ENCODE measurements at places on chromosomes 1 and 21. TPM values are rescaled to one million over a fixed set of nuclear protein-coding genes. Genes with fewer than 3 reads are reported as not detected.

GRCh38 chr1:41699861-41700248 lies 215.4 kb upstream of the EDN2 start:
- no peak for DNase-seq

GRCh38 chr1:244046907-244047611 lies 4.0 kb upstream of the ZBTB18 start:
- DNase-seq: no peak

Gene CLCA1
- total RNA-seq: not detected

GRCh38 chr1:53902235-53903138 lies 8.5 kb downstream of the DIO1 start:
- DNase-seq: no peak

GRCh38 chr1:3948344-3948743 lies 48.3 kb upstream of the C1orf174 start:
- no peak for DNase-seq

Gene GPR61
- total RNA-seq: 0.71 TPM

Gene DNALI1
- total RNA-seq: 36.5 TPM

Gene SLC5A9
- not detected for total RNA-seq

DNA sequence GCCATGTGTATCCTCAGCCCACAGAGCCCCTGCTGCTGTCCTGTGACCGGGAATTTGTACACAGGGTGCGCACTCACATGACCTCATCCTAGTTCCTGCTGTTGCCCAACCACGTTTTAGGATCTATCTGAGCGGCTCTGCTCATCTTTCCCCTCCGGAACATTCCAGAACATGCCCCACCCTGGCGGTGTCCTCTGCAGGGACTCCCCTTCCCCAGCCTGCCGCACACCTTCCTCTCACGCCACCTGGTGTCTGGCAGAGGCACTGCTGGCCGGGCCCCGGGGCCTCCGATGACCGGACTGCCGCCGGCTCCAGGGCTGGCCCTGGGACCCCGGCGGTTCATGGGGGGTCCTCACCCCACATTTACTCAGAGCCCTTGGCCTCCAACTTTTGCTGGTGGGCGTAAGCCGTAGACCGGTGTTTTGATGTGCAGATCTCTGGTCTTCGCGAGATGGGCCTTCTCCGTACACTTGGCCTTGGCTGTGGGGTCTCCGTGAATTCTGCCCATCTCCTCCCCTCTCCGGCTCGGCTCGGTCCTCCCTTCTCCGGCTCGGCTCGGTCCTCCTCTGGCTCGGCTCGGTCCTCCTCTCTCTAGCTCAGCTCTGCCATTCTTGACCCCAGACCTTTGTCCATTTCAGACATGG lies 29.5 kb downstream of the ARHGEF16 start:
- peak; percentile 59 for DNase-seq

GRCh38 chr1:196577386-196577785 lies 30.9 kb downstream of the KCNT2 start:
- DNase-seq: peak; percentile 14

GRCh38 chr1:33684396-33685179 lies 179.3 kb upstream of the HMGB4 start:
- no peak for DNase-seq

DNA sequence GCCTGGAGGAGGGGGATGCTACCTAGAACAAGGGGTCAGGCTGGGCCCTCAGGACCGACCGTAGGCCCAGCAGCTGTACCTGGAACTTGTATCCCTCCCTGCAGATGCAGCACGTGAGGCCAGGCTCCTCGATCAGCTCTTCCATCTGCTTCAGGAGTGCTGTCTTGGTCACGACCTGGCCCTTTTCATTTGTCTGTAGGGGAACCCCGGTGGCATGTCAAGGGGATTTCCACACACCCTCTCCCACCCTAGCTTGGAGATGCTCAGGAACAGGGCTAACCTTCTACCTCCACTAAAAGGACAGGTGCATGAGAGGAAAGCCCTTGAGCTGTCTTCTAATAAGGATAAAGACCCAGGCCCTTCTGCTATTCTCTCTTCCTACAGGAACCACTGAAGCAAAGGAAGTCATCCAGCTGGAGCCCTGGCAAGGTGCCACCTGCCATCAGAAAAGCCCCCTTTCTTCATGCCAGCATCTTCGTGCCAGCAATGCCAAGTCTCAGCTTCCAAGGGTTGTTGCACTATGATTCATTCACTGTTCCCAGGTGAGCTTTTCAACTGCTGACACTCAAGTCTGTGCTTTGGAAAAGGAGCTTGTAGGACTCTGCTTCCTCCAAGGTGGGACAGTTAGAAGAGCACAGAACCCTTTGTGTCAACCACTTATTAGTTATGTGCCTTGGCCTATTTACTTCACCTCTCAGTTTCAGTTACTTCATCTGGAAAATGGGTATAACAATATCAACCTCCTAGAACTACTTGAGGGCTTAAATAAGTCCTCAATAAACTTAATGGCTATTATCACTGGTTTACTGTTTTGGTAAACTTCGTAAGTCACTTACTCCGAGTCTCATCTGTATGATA lies 122.1 kb downstream of the UBR4 start:
- no peak for DNase-seq

DNA sequence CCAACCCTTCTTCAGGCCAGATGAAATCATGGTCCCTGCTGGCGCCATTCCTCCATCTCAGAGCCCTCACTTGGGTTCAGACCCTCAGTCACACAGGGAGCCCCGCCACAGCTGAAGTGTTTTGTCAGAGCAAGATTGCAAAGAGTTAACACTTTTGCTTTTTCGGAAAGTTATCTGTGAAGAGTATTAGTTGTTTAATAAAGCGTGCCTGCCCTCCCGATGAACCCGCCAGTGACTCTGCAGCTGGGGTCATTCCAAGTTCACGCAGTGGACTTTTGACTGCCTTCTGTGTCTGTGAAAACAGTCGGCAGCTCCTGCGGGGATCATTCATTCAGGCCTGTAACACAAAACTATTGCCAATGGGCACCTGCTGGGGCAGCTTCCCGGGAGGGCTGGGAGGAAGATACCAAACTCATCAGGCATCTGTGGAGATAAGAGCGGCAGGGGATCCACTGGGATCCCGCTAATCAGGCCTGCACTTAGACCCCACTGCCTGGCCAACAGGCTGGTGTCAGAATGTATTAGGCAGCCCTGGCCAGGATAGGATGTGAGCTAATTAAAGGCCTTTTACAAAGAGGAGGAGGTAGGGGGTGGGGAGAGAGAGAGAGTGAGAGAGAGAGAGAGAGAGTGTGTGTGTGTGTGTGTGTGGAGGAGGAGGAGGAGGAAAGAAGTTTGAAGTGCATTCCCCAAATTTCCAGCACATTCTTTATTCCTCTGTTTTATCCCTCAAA lies 184.5 kb downstream of the DHRS3 start:
- peak; percentile 72 for DNase-seq

GRCh38 chr1:171981303-171981702 lies 140.0 kb downstream of the DNM3 start:
- no peak for DNase-seq

Measured in neural progenitor cell (in vitro differentiated cells).